ENCODE measurements at places on chromosomes 6 and 20.

- DNase-seq, result peak; percentile 10
These were observed 127.7 kb downstream of the KLHL32 start for GRCh38 chr6:97052152-97052787.

GRCh38 chr6:155185544-155185943 is 78.3 kb upstream of the CLDN20 start:
- peak; percentile 27 for DNase-seq

GRCh38 chr6:1584996-1585668 is 24.6 kb upstream of the FOXC1 start:
- no peak for DNase-seq

GRCh38 chr20:45927071-45927878 is 7.2 kb upstream of the PCIF1 start:
- DNase-seq, result no peak

DNA sequence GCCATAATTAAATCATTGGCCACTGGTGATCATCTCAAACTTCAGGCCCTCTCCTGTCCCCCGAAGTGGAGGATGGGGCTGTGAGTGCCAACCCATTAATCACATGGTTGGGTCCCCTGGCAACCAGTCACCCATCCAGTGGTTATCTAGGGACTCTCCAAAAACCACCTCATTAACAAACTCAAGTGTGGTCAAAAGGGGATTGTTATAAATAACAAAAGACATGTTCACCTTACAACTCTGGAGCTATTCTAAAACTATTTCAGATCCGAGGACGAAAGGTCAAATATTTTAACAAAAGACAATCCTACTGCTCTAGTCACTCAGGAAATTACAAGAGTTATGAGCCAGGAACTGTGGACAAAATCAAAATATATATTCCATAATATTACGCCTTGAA is 95.5 kb upstream of the PRND start:
- no peak for DNase-seq

DNA sequence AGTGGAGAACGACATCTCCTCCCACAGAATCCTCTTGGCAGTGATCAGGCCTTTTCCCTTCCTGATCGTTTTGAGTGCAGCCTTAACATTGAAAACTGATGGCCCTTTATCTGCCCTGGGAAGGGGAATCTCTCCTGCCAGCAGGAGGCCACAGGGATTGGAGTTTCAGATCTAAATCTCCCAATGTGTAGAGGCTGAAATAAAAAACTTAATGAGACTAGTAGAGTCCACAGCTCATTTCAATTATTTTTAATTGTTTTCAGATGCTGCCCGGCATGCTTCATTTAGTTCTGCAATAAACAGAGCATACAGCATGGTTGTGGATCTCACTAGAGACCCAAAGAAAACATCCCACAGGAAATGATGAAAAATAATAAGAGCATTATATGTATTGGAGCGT is 662.2 kb upstream of the HS3ST5 start:
- DNase-seq, result no peak

DNA sequence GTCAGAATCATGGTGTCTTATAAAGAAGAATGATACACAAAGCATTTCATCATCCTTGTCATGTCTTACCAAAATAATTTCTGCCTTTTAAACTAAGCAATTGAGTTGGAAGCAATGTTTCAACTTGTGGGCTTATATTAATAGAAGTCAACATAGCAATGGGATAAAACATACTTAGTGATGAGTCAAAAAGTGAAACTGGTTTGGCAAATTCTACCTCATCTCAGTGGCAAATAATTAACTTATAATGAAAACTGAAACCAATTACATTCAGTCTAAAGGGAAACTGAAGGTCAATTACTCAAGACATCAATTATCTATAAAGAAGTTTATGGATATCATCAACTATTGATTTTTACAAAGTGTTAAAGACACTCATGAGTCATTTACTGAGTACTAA is 463.8 kb downstream of the BMP2 start:
- DNase-seq, result no peak

- no peak for DNase-seq
These were observed 10.3 kb upstream of the MYB start for GRCh38 chr6:135170849-135171248.
